Hindlimb muscle (tissue), 1 donor: ENCODE measurements at places on chromosomes 1 and 21.
A peak's percentile ranks its signal among the peaks of the same experiment; 100 is the strongest.

DNA sequence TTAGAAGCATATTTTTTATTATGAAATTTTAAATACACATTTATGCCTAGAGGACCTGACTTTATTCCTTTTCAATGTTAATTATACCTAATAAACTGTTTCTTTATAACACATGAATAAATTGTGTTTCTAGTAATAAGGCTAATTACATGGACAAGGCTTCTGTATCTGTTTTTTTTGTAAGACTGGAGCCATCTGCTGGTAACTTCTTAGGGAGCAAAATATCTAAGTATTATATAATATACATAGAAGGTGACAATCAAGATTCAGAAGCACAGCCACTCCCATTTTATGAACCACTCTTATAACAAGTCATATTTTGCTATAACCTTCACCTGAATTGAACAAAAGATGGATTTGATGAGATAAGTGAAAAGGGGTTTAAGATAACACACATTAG, 84.2 kb downstream of the LBR start:
- DNase-seq, result no peak

DNA sequence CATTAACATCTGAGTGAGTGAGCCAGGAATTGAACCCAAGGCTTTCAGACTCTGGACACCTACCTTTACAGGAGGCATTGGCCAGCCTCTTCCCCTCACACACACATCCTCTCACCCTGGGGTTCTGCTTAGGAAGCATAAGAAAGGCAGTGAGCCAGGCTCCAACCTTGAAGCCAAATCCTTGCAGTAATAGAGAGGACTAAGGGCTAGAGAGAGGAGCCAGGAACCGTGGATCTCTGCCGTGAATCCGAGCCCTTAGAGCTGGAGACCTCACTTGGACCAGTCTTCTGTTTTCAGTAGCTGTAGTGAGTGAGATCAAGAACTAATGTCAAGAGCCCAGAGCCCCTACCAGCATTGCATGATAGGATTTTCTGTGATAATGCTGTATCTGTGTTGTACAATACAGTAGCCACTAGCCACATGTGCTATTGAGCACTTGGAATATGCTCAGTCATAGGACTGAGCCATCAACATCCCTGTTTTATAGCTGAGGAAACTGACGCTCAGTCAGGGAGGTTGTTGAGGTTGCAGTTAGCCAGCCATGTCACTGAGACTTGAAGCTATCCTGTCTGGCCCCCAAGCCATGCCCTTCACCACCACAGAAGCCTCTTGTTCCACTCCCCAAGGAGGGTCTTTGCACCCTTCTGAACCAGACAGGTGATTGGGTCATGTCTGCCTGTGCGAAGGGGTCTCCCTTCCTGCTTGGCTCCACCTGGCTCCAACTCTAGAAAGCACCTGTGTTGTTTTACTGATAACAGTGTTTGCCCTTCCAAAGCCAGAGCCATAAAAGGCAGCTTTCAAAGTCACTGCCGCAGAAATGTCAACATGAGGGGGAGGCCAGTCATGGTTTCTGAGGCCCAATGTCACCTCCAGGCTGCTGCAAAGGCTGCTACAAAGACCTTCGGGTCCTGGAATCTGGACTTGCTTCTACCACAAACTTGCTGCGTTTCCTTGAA, 101.1 kb upstream of the JUN start:
- no peak for DNase-seq

GRCh38 chr1:42721926-42722325, 18.1 kb downstream of the CLDN19 start:
- DNase-seq, result no peak

GRCh38 chr1:31797216-31797615, 18.6 kb downstream of the SPOCD1 start:
- DNase-seq, result no peak

- DNase-seq, result no peak
These were observed 35.6 kb downstream of the HSPG2 start for GRCh38 chr1:21901473-21901847.

- no peak for DNase-seq
These were observed 8.5 kb downstream of the A3GALT2 start for GRCh38 chr1:33312413-33312749.

DNA sequence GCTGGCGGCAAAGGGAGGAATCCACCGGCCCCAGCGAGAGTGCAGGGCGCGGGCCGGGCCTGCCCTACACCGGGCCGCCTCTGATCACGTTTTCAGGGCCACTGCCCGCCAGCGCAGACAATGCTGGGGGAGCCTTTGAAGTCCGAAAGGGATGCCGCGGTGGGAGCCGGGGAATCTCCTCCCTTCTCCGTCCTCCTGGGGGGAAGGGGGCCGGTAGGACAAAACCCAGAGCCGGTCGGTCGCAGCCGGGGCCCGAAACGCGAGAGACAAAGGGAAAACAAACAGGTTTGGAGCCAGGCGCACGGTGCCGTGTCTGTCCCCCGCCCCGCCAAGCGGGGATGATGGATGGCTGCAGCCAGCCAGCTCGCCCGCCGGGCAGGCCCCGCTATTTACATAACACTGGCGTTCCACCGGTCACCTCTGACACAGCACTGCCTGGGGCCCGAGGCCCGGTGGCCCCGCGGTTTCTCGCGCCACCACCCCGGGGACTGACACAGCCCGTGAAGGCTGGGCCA, 92.0 kb downstream of the CASZ1 start:
- DNase-seq, result no peak

DNA sequence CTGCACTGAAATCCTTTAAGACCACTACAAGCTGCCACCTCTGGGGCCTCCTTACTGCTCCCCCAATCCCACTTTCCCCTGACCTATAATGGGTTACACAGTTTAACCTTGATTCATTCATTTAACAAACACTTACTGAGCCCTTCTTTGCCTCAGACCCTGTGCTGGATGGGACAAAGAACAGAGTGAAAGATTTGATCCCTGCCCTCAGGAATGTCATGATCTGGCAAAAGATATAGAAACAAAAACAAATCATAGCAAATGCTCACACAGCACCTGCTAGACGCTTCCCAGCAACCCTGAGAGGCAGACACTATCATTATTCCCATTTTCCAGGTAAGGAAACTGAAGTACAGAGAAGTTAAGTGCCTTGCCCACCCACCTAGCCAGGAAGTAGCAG, 7.0 kb upstream of the AUNIP start:
- no peak for DNase-seq

DNA sequence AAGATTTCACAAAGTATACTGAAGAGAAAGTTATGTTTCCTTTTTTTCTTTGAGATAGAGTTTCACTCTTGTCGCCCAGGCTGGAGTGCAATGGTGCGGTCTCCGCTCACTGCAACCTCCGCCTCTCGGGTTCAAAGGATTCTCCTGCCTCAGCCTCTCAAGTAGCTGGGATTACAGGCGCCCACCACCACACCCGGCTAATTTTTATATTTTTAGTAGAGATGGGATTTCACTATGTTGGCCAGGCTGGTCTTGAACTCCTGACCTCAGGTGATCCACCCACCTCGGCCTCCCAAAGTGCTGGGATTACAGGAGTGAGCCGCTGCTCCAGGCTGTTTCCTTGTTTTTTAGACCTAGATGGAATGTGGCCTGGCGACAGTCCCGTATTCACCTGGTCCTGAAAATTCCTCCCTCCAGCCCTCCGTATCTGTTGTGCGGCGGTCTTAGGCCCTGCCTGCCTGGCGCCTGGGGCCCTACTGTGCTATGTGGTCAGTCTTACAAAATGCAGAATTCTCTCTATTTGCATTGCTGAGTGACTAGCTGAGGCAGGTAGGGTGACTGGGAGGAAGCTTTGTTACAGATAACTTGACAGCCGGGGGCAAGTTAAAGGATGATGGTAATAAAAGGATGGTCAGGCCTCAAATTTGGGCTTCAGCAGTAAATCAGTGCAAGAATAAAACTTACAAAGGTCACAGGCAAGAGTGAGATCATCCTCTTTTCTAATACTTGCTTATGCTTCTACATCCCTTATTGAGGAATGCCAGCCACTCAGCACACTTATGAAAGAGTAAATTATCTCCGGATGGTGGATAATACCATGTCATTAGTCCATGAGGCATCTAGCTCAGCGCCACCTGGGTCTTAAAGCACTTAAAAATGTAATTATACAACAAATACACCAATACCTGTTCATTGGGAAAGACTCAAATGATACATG, 30.3 kb downstream of the PARK7 start:
- DNase-seq, result no peak

DNA sequence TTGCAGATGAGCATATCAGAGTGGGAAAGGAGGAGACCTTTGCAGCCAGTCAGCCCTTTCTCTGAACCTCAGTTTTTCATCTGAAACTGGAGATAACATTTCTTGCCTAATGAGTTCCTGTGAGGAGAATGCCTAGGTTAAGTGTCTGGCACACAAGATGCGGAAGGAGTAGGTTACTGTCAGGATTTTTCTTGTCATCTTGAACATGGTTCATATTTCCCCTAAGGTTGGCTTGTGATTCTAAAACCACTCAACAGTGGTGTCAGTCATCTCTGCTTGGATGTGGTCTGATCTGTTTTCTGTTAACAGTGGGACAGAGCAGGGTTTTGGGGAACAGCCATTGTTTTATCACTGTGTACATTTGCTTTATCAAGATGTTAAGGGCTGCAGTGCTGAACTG, 70.6 kb downstream of the TGFB2 start:
- no peak for DNase-seq

- no peak for DNase-seq
These were observed 70.1 kb upstream of the EDEM3 start for GRCh38 chr1:184824691-184825323.

- DNase-seq, result no peak
These were observed 217.9 kb upstream of the VAMP3 start for GRCh38 chr1:7553042-7553690.

GRCh38 chr1:59445040-59445439, 148.1 kb downstream of the FGGY start:
- DNase-seq, result no peak

GRCh38 chr1:211591980-211592493, 13.1 kb upstream of the SLC30A1 start:
- DNase-seq, result no peak

DNA sequence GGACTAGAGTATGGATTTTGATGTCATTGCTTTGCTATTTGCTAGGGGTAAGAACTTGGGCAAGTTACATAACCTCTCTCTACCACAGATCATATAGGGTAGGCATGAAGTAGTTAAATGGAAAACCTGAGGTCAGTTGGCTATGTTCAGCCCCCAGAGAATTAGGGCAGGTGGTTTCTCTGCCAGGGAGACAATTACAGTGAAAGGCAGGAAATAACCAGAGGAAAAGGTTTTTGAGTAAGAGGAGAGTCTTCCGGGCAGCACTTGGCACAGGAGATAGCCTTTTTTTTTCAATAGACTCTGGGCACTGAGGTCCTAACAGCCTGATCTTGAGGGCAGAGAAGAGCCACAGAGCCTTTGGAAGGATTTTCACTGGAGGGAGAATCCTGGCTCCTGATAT, 16.7 kb upstream of the SERBP1 start:
- DNase-seq, result no peak

DNA sequence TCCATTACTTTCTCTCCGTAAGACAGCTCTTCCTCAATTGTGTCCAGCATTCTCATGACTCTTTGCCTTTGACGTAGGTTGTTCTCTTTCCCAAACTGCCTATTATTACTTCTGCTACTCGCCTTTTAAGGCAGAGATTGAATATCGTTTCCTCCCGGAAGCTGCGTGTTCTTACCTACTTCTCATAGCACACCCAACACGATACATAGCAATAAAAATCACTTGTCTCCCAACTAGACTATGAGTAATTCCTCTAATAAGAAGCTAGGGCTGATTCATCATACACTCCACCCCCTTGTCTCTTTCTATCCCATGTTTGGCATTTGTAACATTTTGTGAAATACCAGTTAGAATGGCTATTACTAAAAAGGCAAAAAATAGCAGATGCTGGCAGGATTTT, 55.8 kb upstream of the SGIP1 start:
- no peak for DNase-seq

DNA sequence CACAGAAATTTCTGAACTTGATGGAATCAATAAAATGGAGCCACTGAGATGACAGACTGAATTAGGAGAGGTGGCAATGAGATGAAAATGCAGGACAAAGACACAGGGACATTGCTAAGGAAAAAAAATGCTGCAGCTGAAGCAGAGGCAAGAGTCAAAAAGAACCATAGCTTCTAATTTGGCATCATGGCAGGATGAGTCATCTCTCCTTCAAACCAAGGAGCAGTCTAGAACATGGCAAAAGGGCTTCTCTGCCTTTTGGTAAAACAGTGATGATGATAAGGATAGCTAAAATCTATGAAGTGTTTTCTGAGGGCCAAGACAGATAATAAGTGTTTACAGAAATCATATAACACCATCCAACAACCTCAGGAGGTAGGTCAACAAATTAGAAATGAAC, 16.8 kb downstream of the SLC19A2 start:
- DNase-seq, result no peak

DNA sequence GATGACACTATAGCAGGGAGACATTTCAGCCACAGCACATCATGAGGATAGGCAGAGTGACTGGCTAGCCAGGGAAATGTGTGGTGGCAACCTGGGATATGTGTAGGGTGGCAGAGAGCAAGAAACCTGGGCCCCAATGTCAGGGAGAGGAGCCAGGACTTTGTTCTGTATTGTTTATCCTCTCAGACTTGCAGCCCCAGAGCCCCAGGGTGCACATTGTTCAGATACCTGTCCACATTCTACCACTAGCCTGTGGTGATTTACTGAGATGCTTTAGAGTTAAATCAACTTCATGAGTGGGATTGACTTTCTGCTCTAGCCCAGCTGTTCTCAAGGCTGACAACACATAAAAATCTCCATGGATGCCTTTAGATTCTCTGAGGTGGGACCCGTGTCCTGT, 61.5 kb downstream of the MAB21L3 start:
- no peak for DNase-seq

DNA sequence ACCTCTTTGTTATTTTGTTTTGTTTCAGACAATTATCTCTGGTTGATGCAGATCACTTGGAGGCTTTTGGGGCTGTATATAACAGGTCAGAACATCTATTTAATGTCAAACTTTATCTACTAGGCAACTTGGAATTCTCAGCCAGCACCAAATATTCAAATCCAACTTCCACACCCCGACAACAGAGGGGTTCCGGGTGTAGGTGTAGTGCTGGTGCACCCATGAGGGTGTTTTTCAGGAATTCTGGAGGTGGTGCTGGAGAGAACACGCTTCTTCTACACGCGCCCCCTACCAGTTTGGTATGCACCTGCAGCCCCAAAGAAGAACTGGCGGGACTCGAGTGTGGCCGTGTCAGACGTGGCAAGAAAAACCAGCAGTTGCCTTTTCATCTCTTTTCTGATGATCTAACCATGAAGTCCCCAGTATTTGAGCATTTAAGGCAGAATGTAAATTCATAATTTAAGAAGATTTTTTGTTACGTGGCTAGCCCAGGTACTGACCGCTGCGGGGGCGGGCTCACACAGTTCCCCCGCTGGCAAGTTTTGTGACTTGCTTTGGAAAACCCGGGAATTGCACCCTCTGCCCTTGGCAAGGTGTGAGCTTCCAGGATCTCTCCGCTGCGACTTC, 462 bp upstream of the TLCD4 start:
- DNase-seq, result peak; percentile 29

DNA sequence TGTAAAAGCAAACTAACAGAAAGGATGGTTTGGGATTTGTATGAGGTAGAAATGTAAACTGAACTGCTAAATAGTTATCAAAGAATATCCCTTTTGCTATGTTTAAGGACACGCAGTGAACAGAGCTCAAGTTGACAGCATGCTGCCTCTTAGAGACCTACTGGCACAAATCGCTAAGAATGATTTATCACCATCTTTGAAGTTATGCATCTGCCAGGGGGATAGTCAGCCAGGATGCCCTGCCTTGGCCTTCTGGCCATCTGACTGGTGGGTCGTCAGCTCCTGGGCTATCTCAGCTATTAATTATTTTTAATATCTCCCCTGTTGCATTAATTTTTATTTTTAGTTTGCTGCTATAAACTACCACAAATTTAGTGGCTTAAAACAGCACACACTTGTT, 334.8 kb upstream of the KAZN start:
- DNase-seq, result no peak
